ENCODE measurements at places on chromosomes 2 and 18.

- DNase-seq = no peak
These were observed 51.2 kb upstream of the PXDN start for GRCh38 chr2:1795261-1796231.

- no peak for DNase-seq
These were observed 171.1 kb upstream of the SKOR2 start for GRCh38 chr18:47422524-47422923.

- DNase-seq = no peak
These were observed 69.1 kb downstream of the NCAPH start for GRCh38 chr2:96404446-96405373.

- no peak for DNase-seq
These were observed 200.3 kb downstream of the NRXN1 start for GRCh38 chr2:50831676-50832075.

DNA sequence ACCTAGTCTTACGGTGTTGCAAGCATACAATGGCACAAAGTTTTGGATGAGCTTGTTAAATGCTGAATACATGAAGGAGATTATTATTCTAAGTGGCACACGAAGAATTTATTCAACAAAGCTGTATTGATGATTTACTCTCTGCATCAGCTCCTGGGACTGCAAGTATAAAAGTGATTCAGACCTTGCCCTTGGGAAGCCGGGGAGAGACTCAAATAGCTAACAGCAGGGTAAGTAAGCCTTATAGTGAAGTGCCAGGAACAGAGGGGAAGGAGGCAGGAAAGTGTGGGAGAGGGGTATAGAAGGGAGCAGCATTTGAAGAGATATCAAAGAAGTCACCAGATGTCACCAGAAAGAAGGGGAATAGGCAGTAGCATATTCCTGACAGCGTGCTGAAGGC lies 115.4 kb downstream of the MCFD2 start:
- DNase-seq = no peak

- no peak for DNase-seq
These were observed 1888.7 kb upstream of the PIK3C3 start for GRCh38 chr18:40066368-40066767.

- no peak for DNase-seq
These were observed 170.8 kb upstream of the FHL2 start for GRCh38 chr2:105569606-105570005.

- no peak for DNase-seq
These were observed 58.0 kb downstream of the RAB31 start for GRCh38 chr18:9766076-9766481.

DNA sequence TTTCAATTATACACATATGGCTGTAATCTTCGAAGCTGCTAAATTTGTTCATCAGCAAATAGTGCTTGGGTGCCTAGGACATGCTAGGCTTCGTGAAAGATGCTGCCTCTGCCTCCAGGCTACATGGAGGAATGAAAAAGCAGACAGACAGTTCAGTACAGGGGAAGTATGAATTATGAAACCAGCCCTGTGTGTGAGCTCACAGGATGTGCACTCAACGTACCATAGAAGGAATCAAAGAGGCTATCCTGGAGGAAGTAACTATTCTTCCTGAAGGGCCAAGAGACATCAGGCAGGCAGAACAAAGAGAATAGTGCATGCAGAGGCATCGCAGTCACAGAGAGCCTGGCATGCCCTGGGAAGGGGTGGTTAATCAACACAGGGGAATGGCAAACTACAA lies 61.4 kb downstream of the DYM start:
- DNase-seq = no peak

DNA sequence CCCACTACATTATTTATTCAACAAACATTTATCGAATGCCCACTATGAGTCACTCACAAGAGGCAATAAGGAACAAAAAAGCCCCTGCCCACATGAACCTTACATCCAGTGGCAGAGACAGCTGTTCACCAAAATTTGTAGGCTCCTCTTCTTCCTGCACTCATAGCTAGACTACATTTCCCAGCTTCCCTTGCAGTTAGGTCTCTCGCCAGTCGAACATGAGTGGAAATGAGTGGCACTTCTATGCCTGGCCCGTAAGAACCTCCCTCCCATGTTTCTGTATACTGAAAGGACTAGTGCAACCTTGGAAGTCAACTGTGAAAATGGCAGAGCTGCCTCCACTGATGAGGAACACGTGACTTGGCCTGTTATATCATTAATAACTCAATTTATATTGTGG lies 19.4 kb upstream of the NCOA1 start:
- DNase-seq = no peak

GRCh38 chr18:10912790-10913545 lies 236.4 kb downstream of the PIEZO2 start:
- no peak for DNase-seq

DNA sequence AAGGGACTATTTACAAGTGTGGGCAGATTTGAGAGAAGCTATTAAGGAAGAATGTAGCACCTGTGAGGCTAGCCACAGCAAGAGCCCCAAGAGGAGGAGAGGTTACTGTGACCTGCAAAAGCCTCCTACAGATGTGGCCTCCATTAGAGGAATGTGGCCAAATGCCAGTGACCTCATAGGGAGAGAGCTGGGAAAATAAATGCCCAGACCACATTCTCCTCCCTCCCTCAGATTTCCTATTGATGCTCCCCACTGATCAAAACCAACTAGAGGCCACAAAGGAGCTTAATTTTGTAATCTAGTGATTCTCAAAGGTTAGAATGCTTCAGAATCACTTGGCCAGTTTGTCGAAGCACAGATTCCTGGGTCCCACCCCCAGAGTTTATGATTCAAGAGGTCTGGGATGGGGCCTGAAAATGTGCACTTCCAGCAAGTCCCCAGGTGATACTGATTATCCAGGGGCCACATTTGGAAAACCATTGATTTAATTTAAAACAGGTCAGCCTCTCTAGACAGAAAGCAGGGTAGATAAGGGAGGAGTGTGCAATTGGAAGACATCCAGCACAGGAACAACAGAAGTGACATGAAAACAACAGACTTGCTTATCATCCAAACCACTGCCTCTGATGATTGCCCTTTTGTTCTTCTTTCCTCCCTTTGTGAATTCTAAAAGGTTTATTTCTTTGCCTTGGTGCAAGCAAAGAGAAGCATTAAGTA lies 61.2 kb upstream of the RBBP8 start:
- no peak for DNase-seq

DNA sequence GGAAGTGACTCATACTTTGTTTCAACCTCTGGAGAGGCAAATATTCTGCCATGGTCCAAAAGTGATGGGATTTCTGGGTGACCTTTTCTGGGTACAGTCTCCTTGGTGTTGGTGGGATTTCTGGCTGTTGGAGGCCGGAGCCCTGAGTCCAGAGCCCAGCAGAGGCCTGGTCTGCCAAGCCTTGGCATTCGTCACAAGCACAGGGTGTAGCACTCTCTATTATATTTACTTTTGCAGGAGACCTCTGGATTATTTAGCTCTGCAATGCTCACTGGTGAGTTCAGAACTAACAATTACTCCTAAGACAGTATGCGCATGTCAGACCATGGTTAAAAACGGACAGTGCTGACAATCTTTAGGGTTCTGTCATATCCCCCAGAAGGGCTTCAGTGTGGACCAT lies 201.6 kb upstream of the TWIST2 start:
- DNase-seq = no peak

DNA sequence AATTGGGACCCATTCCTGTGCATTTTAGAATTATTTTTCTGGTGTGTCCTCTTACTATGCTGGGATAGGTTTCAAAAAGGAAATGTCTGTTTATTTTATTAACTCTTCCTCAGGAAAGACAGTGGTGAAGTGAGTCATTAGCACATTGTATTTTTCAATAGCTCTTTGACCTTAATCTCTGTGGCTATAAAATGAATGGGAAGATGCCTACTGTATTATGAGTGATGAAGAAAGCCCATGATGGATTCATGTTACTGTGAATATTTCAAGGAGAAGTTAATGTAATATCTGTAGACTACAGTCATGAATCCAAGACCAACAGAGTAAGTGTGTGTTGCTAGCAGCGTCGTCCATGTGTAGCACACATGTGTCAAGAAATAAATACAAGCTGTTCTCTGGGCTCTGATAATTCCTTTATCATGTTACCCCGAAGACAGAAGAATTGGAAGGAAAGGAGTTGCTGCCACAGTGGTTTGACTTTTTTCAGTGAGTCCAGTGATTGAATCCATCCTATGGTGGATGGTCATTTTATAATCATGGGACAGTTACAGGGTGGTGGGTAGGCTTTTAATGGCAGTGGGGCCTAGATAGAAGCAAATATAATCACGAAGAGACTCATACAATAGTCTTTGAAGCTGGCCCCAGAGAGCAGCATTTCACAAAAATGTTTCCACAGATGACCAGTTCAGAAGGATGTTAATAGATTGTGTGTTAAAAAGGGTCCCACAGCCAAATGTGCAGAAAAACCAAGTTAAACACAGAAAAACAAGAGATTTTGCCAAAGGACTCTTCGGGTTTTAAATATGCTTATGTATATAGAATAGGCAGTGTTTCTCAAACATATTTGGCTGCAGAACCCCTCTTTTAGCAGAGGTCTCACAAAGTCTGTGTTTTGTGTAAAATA lies 239.7 kb upstream of the RASGRP3 start:
- DNase-seq = no peak

DNA sequence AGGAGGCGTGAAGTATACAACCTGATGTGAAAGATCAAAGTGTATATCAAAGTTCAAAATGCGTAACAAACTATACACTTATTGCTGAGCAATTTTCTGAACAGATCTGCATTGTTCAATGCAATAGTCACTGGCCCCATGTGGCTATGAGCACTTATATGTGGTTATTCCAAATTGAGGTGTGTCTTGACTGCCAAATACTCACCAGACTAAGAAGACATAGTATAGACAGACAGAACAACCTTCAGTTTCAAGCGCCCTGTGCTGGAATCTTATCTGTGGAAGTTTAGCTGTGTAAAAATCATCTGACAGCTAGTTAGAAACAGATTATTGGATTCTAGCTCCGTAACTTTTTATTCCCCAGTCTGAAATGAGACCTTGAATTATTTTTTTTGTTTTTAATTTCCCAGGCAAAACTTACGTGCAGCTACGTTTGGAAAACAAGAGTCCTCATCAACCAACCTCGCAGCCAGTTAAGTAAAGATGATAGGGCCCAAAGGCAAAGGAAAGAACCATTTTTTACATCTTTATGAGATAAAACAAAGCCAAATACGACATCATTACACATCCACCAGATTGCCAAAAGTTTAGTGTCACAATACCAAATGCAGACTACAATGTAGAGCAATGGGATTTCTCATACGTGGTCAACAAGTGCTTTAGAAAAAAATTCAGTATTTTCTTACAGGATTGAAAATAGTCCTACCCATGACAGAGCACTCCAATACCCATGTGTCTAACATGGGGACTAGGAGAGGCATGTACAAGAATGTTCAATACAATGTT lies 37.2 kb downstream of the MBOAT2 start:
- no peak for DNase-seq

DNA sequence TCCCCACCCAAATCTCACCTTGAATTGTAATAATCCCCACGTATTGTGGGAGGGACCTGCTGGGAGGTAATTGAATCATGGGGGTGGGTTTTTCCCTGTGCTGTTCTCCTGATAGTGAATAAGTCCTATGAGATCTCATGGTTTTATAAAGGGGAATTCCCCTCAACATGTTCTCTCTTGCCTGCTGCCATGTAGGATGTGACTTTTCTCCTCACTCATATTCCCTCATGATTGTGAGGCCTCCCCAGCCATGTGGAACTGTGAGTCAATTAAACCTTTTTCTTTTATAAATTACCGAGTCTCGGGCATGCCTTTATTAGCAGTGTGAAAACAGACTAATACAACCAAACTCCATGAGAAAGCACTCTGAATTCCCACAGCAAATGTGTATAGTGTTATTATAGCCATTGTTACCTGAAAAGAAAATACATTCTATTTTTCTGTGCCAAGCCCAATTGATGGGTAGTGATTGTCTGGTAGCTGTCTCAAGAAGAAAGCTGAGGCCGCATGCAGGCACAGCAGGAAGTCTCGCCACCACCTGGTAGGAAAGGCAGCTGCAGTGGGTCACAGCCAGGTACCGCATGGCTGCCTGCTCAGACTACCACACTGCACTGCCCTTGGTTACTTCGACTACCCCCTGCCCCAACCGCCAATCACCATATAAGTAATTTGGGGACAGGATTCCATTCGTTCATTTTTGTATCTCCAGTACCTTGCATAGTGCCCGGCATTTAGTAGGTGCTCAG lies 10.3 kb upstream of the ZBTB7C start:
- no peak for DNase-seq

Measured in stimulated activated CD8-positive, alpha-beta memory T cell treated with anti-CD3 and anti-CD28 coated beads, Interleukin-7, amount 100 ng/mL, for 24 hours (primary cell).